ENCODE measurements at places on chromosomes 11 and 22.

DNA sequence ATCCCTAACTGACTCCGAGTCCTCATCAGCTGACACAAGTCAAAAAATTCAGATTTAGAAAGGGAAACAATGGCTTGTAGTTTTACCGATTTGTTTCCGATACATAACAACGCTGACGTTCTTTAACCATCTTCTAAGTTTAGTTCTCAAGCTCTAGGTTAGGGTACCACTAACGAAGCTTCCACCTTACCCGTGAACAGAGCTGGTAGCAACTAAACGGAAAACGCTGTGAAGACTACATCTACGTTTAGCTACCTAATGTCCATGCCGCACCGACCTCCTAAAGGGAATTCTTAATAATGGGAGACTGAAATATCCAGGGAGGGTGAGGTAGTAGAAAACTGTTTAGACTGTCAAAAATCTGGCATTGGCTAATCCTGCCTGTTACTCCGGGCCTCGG lies 1.0 kb downstream of the NUP98 start:
- peak; percentile 15 for DNase-seq

DNA sequence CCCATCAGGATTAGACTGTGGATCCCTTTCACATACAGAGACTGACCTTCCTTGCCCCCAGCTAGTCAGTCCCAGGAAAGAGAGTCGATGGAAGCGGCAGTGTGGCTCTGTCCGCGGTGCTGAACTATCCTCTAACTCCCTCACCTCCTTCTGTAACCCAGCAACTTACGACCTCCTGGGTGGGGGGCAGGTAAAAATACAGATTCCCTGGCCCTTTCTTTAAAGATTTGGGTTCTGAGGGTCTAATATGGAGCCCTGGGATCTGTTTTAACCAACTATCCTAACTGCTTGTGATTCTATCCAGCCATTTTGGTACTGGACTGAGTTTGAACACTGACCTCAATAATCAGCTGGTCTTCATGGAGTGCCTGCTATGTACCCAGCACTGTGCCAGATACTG lies 23.2 kb downstream of the MFNG start:
- DNase-seq, result peak; percentile 57

- DNase-seq, result peak; percentile 73
Measured at GRCh38 chr11:59145534-59145933, 2.9 kb downstream of the FAM111A start.

DNA sequence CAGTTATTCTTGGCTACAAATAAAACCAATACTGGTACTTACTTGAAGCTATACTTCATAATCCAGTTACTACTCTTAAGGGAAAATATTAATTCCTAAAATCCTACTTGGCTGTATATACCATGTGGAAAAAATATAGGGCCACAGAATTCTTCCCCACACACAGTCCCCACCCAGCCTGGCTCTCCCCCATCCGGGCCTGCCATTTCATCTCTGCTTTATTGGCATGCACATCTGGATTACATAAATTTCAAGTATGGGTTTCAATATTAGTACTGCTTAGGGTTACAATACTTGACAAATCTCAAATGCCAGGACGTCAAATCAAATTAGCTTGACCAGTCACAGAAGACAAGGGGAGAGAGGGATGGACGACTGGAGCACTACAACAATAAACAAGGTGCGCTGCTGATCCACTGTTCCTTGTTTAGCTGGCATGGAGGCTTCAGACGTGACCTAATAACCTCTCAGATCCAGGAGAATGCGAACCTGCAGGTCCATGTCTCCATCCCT lies 81.4 kb downstream of the ABTB2 start:
- no peak for DNase-seq

- DNase-seq, result no peak
Measured at GRCh38 chr11:83025267-83025704, 46.4 kb downstream of the RAB30 start.

GRCh38 chr11:125005491-125005890 lies 51.5 kb downstream of the CCDC15 start:
- no peak for DNase-seq

Measured in fibroblast of the aortic adventitia (primary cell).